Activated CD4-positive, alpha-beta T cell treated with anti-CD3 and anti-CD28 coated beads for 4 hours (primary cell): ENCODE measurements at places on chromosomes 16 and 17.

DNA sequence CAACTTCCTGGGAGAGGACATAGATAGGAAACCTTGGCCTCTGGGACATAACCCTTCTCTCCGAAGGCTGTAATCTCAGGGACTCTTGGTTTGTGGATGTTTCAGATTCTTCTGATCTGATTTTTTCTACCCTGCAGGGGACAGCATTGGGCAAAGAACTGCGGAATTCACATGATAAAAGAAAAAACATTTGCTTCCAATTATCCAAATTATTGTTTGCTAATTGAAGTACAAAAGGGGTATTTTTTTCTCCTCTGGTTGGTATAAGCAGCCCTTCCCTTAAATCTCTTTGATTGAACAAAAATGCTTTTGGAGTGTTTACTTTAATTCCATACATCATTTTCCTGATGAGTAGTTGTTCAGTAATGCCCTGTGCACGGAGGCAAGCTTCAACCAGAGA is 251.7 kb upstream of the IRX3 start:
- DNase-seq, result no peak

- DNase-seq, result no peak
Observed at GRCh38 chr16:51151435-51151960, 428 bp upstream of the SALL1 start.

DNA sequence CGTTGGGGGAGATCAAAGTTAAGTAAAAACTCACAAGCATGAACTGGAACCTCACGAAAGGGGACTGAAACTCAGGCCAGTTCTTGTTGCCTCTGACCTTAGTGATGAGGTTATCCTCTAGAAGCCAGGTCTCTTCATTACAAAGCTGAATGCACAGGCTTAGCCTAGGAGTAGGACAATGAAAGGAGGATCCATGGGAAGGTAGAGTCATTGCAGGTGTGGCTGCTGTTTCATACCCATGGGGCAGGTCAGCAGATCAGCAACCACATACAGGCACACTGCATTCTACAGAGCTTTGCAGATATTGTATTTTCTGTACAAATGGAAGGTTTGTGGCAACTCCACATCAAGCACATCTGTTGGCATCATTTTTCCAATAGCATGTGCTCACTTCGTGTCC is 341.3 kb upstream of the SOX9 start:
- DNase-seq, result no peak

DNA sequence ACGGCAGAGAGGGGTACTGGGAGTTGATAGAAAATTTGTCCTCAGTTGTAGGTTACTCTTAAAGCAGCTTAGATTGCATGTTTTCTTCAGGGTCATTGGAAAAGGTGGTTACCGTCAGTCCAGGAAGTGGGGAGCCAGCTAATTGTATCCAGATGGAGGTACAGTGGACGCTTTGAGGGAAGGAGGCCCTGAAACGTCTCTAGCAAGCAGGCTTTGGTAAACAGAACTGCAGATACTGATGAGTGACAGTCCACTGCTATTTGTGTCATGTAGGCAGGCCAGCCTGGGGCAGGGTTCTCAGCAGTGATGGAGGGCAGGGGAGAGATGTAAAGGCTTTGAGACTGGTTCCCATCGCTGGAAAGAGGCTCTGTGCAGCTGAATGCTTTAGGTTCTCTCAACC is 30.2 kb upstream of the ST6GALNAC1 start:
- DNase-seq, result no peak

- no peak for DNase-seq
Observed at GRCh38 chr16:85761861-85762260, 11.0 kb upstream of the C16orf74 start.
